ENCODE measurements at places on chromosomes 12 and 14.

GRCh38 chr12:87807086-87807485, 222.1 kb downstream of the C12orf50 start:
- DNase-seq = no peak

GRCh38 chr14:25400607-25401206, 350.8 kb upstream of the STXBP6 start:
- DNase-seq = no peak

DNA sequence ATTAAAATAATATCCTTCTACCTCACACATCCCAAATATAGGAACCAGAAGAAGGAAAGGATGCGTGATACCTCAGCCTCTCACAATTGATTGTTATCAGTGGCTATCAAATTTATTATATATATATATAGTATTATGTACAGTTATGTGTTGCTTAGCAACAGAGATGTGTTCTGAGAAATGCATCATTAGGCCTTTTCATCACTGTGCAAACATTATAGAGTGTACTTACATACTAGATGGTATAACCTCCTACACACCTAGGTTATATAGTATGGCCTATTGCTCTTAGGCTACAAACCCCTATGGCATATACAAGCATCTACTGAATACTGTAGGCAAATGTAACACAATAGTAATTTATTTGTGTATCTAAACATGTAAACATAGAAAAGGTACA, 34.0 kb downstream of the PYM1 start:
- no peak for DNase-seq

DNA sequence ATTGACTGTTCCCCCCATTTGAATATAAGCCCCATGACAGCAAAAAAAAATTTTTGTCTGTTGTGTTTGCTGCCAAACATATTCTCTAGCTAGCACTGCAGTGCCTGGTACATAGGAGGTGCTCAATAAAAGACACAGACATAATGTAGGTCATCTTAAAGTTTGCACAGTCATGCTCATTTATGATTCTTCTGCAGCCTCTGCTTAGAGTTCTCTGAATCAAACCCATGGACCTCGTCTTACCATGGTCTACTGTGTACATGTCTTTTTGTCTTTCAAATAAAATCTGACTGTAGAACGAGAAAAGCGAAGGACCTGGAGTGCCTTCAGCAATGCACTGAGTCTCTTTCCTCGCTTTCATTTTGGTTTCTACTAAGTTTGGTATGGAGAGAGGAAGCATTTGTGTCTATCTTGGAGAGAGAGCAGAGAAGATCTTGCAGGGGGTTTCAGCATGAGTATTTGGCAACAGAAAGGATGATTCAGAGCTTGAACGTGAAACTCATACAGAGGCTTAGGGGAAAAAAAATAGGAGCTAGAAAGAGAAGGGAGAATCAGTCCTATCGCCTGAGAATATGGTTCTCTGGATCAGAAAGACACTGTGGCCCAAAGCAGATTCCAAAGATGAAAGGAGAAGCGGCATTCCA, 38.8 kb upstream of the TMCC3 start:
- DNase-seq = no peak
